GM06990 (cell line): ENCODE measurements at places on chromosomes 2 and 18.

GRCh38 chr2:108640731-108641130 is 78.6 kb upstream of the RANBP2 start:
- DNase-seq, result no peak

DNA sequence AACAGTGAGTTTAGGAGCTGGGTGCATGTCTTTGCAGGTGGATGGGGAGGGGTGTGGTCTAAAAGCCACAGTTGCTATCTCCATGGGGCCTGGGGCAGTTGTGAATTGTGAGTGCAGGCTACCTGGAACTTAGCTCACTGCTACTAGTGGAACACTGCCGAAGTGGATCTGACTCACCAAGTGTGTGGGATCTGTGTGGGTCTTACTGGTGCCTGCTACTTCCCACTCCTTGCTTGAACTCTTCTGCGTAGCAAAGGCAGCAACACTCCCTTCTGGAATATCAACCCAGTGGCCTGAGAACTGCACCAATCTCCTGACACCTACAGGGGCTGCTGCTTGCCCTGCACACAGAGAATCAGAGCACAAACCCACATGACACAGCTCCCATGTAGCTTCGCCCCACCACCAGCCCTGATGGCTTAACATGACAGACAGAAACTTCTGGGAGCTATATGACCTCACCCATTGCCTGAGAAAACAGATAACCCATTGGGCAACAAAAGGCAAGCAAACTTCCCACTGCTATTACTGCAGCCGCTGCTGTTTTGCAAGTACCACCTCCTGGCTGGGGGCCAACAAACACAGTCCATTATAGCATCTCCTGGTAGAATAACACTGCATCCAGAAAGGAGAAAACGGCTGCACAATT is 455.1 kb upstream of the DDX18 start:
- DNase-seq, result no peak

- no peak for DNase-seq
Measured at GRCh38 chr2:229467783-229468182, 196.7 kb upstream of the PID1 start.

GRCh38 chr2:110931648-110932047 is 189.1 kb upstream of the BCL2L11 start:
- DNase-seq, result no peak

DNA sequence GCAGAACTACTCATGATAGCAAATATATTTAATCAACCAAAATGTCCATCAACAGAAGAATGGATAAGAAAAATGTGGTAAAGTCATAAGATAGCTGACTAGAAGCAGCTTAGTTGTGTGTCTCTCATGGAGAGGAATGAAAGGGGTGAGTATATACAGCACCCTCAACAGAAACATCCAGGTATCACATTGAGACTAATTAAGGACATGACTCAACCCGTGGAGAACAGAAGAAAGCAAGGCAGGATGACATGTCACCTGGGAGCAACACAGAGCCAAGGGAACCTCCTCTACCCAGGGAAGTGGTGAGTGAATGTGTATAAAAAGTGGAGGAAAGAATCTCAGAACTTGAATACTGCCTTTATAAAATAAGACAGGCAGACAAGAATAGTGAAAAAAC is 1695.0 kb upstream of the CELF4 start:
- no peak for DNase-seq

- DNase-seq, result no peak
Measured at GRCh38 chr2:191249156-191249813, 4.1 kb downstream of the MYO1B start.

GRCh38 chr2:48870503-48870902 is 115.0 kb upstream of the LHCGR start:
- no peak for DNase-seq

DNA sequence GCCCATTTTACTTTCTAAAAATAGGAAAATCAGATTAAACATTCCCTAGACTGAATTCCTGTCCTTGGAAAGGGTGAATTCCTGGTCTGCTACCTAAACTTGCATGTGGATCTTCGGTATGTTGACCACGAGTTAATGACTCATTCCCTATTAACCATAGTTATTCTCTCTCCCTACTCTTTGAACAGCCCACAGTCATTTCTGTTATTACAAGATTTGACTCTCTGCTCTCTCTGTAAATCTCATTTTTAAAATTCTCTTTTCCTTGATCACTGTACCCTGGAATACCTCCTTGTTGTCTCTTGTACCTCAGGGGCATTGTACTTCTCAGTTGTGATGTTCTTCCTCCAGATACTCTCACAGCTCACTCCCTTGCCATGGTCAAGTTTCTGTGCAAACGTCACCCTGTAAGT is 92.0 kb upstream of the GULP1 start:
- DNase-seq, result no peak

DNA sequence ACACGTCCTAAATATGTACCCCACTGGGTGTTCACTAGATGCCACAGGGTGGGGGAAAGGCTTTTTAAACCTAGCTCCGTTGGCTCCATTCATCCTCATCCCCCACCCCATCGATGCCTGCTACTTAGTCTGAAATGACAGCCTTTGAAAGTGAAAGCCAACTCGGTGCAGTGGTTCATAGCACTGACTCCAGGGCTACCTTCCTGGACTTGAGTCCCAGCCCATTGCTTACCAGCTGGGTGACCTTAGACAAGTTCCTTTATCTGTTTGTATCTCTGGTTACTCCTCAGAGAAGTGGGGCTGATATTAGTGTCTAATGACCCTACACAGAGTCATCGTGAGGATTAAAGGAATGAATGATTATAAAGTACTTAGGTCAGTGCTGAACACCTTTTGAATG is 24.4 kb downstream of the EHD3 start:
- DNase-seq, result no peak

GRCh38 chr2:101466426-101466825 is 8.5 kb downstream of the RFX8 start:
- DNase-seq, result no peak

DNA sequence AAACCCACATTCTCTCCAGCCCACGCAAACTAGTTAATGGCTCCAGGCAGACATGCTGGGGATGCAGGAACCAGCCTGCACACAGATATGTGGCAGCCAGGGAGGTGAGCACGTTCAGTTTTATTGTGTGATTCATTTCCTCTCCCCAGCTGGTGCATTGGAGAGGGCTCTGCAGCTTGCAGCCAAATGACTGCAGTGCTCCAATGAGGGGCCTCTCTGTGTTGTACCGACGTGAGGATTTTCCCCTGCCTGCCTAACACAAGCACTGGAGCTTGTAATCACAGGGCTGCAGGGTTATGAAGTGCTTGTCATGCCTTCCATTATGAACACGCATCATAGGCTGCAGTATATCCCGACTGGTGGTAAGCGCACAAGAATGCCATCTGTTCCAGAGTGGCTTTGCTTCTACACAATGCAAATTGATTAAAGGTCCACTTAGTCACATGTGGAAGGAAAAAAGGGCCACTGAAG is 92.3 kb upstream of the THUMPD2 start:
- no peak for DNase-seq

- DNase-seq, result no peak
Measured at GRCh38 chr2:127609031-127609751, 36.8 kb upstream of the GPR17 start.

GRCh38 chr18:48052842-48053241 is 122.4 kb upstream of the SMAD2 start:
- no peak for DNase-seq

DNA sequence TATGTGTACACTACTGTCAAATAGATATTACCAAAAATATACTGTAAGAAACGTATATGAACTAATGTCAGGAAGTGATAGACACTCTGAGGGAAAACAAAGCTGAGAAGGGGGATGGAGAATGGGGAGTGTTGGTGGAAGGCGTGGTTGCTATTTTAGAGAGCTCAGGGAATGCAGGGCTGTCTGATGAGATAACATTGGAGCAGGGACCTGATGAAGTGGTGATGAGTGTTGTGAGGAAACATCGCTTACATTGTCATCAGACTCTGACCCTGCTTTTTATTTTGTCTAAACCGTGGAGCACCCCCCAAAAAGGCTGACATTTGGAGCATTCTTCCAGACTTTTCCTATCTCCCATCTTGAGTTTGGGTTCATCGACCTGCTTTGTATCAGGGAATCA is 194.7 kb downstream of the LTBP1 start:
- DNase-seq, result no peak

- peak; percentile 9 for DNase-seq
Measured at GRCh38 chr2:166127217-166128155, at the start of gene SCN1A. SCN1A (minus strand) TSS chr2:166128020; CDS start chr2:166073621, 54,399 bp downstream.

DNA sequence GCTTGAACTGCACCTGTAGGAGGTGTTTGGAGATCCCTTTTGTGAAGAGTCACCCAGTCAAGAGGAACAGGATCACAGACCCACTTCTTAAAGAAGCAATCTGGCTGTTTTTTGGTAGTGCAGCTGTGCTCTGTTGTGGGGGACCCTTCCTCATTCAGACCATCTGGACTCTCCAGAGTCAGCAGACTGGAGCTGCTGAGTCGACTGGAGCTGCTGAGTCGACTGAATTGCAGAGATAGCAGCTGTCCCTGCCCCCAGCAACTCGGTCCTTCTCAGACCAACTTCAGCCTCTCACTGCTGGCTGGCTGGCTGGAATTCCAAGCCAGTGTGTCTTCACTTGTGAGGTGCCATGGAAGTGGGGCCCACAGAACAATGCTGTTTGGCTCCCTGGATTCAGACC is 56.8 kb downstream of the GTF3C3 start:
- DNase-seq, result no peak

DNA sequence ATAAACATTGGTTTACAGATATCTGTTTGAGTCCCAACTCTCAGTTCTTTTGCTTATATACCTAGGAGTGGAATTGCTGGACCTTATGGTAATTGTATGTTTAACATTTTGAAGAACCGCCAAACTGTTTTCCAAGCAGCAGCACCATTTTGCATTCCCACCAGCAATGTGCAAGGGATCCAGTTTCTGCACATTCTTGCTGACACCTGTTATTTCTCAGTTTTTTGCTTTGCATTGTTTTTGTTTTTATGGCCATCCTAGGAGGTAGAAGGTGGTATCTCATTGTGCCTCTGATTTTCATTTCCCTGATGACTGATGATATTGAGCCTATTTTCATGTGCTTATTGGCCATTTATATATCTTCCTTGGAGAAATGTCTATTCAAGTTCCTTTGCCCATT is 71.2 kb downstream of the MCFD2 start:
- DNase-seq, result no peak
